ENCODE measurements at places on chromosomes 5 and 9.

DNA sequence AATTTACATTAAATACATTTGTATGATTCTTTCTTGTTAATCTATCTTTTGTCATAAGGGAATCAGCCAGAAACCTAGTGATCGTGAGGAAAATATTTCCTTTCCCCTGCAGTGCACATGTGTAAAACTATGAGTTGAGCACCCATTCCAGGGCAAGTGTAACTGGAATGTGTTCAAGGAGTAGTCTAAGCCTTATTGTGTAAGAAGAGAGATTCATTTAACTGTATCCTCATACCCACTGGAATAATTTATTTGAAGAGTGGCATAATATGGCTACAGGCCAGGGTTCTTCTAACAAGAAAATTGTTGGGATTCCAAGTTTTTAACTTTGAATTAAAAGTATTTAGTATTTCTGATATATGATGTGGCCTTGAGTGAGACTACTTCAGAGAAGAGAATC lies 1692.7 kb downstream of the EFNA5 start:
- no peak for DNase-seq

GRCh38 chr9:108087781-108088180 lies 598.2 kb upstream of the KLF4 start:
- DNase-seq: no peak

- DNase-seq: no peak
These were observed 31.6 kb downstream of the ELOVL7 start for GRCh38 chr5:60812426-60812825.

DNA sequence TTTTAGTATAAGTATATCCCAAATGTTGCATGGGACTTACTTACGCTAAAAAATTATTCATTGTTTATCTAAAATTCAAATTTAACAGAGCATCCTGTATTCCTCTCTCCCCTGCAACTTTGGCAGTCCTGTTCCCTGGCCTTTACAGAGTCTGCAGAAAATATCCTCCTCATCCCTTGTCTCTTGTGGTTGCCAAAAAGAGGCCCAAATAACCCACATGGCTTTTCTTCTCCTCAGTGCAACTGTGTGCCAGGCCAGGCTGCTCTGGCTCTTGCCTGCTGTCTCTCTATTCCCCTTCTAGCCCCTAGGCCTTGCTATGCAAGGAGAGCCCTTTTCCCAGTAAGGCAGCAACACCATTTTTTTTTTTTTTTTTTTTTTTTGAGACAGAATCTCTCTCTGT lies 23.0 kb downstream of the ARHGEF37 start:
- DNase-seq: no peak

DNA sequence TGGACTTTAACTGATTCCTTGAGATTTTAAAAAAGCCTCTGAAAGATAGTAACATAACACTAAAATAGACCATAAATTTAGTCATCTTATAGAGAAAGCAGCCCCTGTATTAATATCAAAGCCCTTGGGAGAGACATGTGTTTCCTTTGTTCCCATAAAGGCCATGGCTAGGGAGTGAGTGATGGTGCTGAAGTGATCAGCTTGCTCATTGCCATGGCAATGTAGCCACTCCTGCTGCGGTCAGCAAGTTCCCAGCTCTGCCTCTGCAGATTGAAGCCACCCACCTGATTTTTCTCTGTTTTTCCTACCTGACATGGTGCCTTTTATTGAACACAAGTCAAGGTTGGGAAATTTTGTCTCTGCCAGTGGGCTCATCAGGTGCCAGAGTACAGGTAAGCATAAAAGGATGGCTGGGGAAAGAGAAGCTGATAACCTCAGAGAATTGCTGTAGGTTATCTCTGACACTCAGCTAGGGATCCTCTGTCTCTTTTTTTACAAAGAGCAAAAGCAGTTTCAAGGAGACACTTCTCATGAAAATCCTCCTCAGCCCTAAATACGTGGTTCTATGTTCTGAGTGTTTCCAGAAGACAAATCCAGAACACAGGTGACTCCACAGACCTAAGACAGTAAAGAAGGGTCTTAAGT lies 296.3 kb upstream of the NMUR2 start:
- no peak for DNase-seq

Data from NCI-H1105 (cell line).